ENCODE measurements at places on chromosomes 16 and 17. TPM values are rescaled to one million over a fixed set of nuclear protein-coding genes. Genes with fewer than 3 reads are reported as not detected.

- no peak for DNase-seq
Observed at GRCh38 chr17:66557200-66557599, 254.8 kb downstream of the PRKCA start.

DNA sequence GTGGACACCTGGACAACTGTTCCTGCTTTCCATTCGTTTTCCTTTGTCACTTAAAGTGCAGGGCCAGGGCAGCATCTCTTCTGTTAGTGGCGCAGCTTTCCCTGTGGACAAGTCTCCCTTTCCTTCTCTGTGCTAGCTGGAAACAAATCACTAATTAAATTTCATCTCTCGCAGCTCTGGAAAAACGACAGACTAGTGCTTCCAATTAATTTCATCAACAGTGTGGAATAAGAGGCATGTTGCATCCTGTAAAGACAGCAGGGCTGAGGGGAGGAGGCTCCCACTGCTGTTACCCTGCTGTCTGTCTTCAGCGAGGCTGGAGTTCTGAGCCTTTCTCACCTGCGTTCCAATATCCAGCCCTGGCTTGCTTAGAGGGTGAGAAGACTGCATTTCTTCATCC is 352.1 kb upstream of the HSBP1 start:
- no peak for DNase-seq

The USP22 gene
- total RNA-seq, result 312 TPM

DNA sequence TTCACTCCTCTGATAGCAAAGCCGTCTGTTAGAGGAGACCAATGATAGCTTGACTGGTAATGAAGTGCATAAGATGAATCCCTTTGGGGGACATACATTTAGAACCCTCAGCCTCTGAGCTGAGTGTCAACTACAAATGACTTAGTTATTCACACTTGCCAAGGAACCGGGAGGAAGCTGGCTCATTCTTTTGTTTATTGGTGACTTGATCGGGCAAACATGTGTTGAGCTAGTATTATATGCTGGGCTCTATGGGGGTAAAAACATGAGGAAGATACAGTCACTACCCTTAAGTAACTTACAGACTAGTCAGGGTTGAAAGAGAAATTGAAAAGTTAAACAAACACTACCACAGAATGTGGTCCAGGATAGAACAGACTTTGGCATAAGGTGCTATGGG is 3.0 kb downstream of the CCL16 start:
- no peak for DNase-seq

GRCh38 chr16:61987474-61988012 is 48.7 kb downstream of the CDH8 start:
- no peak for DNase-seq

GRCh38 chr17:15257258-15257788 is 7.8 kb downstream of the PMP22 start:
- DNase-seq, result peak; percentile 93

DNA sequence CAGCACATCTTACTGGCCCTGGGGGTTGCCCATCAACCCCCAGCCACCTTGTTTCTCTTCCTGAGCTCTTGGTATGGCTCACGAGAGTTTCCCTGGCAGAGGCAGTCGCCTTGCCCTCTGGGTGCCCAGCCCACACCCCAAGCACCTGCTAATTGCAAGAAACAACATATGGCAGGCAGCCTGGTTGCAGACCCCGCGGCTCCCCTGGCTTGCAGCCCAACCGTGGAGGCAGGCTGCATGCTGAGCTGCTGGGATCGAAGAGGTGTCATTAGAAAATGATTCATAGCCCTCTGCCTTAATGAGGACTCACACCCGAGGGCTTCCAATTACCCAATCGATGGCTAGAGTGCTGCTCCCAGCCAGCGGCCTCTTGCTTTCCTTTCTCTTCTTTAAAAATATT is 115.7 kb downstream of the TMEM114 start:
- no peak for DNase-seq

The SLC38A8 gene
- total RNA-seq, result not detected

The TBC1D3B gene
- total RNA-seq, result 2.4 TPM

GRCh38 chr16:72841506-72841905 is 206.4 kb downstream of the ZFHX3 start:
- no peak for DNase-seq

The PLEKHH3 gene
- 58.6 TPM for total RNA-seq

The NACA2 gene
- total RNA-seq, result not detected

DNA sequence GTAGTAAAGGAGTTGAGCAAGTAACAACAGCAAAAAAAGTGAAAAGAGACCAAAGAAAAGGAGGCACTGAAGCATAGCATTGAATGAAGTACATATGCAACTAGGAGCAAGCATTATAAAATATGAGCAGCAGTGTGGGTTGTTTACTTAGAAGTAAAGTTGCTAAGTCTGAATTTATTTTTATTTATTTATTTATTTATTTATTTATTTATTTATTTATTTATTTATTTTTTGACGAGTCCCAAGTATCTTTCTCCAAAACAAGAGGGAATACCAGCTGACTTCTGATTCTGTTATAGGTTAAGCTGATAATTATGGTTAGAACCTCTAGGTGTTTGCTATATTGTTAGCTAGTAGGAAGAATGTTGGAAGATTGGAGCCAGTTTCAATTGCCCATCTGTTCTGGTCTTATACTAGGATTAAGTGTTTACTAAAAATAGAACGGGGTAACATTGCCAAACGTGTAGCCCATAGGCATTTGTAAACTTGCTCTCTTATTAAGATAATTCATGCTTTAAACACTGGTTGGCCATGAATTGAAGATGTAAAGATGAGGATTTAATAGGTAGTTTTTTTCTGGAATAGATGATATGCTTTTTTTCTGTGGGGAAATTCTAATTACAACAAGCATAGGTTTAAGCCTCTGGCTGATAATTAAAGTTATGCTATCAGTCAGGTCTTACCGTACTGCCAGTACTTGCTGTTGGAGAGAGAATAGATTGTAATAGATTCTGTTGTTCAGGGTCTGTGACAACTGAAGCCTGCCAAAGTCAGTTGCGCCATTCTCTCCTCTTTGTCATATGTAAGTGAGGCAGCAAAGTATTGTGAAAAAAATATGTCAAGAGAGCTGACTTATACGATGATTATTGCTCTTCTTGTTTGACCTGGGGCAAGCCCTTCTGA is 66.7 kb downstream of the PPM1E start:
- peak; percentile 48 for DNase-seq

DNA sequence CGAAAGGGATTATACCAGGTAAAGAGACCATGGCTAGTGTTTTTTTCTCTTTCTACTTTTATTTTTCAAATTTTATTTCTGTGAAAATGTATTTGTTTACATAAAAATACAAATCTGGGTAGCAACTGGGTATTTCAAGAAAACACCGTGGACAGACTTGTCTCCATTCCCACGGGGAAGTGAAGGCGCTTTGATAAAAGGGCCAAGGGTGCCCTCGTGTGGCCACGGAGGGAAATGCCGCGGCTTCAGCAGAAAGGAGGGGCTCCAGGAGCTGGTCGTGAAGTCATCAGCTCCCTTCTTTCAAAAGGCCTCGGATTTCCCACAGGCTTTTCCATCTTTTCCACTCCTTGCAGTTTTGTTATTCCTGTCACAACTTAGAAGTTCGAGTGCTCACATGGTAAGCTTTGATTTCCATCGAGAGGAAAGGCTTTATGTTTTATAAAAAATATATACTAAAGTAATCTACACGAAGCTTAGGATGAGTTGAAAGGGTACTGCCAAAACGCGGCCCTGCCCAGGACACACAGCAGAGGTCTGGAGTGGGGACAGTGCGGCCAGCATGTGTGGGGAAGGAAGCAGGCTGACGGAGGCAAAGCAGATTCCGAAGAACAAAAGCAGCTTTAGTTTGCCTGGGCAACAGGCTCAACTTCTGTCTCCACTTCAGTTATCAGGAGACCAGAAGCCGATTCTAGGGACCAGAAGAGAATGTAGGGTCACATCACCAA is 15.3 kb upstream of the MNT start:
- DNase-seq, result peak; percentile 90
